Hepatic stellate cell (primary cell): ENCODE measurements at places on chromosomes 5 and 9.

- no peak for DNase-seq
Observed at GRCh38 chr9:31996331-31996730, 388.1 kb upstream of the ACO1 start.

DNA sequence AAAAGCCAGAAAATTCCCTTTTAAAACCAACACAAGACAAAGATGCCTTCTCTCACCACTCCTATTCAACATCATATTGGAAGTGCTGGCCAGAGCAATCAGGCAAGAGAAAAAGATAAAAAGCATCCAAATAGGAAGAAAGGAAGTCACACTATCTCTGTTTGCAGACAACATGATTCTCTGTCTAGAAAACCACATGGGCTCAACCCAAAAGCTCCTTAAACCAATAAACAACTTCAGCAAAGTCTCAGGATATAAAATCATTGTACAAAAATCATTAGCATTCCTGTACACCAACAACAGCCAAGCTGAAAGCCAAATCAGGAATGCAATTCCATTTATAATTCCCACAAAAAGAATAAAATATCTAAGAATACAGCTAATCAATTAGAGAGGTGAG is 112.0 kb downstream of the ADAMTSL1 start:
- DNase-seq, result no peak

DNA sequence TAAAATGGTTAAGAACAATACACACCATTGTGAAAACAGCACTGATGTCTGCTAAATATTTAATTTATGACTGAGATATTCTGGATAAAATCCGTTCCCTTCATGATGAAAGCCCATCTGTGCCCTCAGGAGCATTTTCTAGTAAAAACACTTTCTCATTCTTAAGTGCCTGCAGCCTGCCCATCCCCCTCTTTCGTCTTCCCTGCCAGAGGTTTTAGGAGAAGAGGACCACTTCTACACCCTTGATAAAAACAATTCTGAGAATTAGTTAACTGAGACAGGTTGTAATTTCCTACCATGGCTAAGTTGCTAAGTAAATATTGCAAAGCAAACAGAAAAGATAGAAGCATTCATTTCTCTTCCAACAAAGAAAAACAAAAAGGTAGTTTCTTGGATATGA is 272.6 kb downstream of the ATPSCKMT start:
- DNase-seq, result no peak

DNA sequence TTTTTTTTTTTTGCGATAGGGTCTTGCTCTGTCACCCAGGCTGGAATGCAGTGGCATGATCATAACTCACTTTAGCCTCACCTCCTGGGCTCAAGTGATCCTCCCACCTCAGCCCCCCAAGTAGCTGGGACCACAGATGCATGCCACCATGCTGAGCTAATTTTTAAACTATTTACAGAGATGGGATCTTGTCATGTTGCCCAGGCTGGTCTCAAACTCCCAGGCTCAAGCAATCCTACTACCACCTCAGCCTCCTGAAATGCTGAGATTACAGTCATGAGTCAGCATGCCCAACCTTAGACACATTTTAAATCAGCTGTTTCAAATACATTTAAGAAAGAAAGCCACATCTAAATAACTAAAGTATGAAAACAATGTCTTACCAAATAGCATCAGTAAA is 439.0 kb downstream of the EBF1 start:
- no peak for DNase-seq

DNA sequence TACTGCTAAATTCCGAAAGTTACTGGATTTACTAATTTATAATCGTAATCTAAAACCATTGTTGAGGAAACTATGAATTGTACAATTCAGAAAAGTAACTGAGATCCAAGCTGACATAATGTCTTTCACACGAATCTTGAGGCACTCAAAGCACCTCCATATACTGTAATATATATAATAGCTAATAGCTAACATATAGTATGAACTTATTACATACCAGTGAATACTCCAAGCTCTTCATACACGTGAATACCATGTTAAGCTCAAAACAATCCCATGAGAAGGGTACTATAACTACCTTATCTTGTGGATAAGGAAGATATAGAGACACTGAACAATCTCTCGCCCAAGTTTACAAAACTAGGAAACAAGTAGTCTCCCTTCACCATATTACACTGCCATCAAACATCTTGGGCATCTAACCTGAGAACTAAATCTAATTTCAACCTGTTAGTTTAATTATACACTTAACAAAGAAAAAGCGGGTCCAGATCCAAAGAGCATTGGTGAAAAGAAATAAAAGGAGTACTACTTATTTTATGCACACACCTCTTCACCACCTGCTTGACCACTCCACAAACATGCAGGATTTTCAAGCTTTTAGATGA is 1.0 kb downstream of the NUDCD2 start:
- no peak for DNase-seq

- no peak for DNase-seq
Observed at GRCh38 chr9:130298662-130299279, 33.2 kb downstream of the HMCN2 start.

DNA sequence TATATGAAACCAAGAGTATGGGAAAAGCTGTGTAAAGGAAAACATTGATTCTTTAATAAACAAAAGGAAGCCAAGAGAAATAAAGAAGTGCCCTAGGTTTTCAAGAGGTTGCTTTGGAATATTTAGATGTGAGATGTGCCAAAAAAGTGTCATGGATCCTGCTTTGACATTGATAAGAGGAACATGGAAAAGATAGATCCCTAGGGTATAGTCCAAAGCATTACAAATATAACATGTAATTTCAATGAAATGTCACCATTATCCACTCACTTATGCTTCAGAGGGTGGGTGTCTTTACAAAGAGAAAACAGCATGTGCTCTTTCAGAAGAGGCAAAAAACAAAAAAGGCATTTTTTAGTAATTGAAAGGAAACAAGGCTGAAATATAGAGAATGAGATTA is 1196.7 kb downstream of the EFNA5 start:
- no peak for DNase-seq

DNA sequence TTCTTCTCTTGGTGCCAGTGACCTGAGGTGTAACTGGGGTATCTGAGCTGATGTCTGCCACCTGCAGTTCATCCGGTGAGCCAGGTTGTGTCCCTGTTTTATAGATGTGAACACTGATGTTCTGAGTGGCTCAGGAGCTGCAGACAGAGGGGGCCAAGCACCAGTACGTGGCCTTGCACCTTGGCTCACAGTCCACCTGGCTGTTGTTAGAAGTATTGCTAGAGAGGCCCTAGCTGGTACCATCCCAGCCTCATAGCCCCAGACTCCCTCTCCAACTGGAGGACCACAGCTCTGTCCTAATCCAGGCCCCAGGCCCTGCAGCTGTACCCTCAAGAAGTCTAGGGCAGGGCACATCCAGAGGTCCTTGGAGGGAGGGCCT is 16.2 kb downstream of the PHF2 start:
- DNase-seq, result no peak

DNA sequence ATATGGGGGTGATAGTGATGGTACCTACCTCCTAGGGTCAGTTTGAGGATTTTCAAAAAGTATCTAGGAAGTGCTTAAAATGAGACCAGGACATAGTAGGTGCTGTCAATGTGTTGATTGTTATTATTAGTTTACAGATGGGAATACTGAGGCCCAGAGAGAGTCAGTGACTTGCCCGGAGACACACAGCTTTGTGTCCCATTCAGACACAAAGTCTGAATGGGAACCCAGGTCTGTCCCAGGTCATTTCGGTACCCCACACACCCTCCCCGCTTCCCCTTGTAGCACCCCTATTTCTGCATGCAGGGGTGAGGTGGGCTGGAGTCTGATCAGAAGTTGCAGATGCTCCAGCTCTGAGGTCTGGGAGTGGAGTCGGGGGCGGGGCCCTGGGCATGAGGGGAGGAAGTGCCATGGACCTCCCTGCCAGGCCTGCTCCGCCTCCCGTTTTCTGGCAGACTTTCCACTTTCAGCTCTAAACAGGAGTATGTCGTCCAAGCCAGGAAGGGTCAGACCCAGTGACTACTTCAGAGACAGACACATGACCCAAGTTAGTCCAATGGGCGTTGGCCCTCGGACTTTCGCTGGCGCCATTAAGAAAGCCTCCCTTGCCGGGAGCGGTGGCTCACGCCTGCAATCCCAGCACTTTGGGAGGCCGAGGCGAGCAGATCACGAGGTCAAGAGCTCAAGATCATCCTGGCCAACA is 3.2 kb upstream of the DBN1 start:
- peak; percentile 73 for DNase-seq

DNA sequence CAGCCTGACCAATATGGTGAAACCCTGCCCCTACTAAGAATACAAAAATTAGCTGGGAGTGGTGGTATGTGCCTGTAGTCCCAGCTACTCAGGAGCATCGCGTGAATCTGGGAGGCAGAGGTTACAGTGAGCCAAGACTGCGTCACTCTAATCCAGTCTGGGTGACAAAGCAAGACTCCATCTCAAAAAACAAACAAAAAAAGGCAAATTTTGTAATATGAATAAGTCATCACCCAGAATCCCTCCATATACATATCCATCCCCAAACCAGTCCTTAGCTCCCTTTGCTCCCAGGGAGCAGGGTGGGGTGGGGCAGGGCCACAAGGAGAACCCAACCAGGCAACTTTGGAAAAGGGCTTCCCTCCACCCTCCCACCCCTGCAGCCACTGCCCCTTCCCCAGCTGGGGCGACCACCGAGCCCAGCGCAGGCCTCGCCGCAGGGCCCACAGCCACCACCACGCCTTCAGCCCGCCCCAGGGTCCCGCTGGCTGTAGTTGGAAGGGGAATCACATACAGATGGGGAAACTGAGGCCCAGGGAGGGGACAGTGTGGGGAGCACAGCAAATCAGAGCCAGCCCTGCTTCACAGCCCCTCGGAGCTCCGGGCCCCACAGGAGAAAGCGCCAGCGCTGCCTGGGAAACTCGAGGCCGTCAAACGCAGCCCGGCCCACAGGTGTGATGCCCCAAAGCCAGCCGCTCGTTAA is 7.8 kb downstream of the NOTCH1 start:
- peak; percentile 77 for DNase-seq

DNA sequence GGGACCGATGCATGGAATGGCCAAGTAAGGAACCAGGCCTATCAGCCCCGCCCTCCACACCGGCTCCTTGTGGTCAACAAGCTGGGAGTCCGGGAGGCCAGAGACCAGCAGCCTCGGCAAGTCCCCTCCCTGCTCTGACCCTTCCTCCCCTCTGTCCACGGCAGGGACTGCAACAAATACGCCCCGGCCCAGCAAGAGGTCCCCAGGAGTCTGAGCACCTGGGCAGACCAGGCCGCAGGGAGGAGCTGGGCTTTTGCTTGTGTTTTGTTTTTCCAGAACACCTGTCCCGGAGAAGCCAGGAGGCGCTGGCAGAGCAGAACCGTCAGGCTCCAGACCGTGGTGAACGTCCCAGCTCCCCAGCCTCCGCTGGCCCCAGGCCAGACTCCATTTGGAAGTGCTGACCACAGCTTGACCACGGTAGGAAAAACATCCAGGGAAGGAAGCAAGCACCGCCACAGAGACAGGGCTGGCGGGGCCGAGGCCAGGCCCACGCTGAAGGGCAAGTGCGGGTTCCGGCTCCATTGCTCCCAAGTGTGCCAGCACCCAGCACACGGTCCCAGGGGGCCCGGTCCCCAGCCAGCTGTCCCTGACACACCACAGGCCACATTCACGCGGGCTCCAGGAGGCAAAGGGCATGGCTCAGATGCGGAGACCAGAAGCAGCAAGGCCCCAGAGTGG is 56.7 kb downstream of the VAV2 start:
- peak; percentile 92 for DNase-seq

GRCh38 chr9:18923671-18924430 is 109.2 kb downstream of the SAXO1 start:
- no peak for DNase-seq

- DNase-seq, result no peak
Observed at GRCh38 chr5:99000876-99001275, 72.1 kb upstream of the CHD1 start.

DNA sequence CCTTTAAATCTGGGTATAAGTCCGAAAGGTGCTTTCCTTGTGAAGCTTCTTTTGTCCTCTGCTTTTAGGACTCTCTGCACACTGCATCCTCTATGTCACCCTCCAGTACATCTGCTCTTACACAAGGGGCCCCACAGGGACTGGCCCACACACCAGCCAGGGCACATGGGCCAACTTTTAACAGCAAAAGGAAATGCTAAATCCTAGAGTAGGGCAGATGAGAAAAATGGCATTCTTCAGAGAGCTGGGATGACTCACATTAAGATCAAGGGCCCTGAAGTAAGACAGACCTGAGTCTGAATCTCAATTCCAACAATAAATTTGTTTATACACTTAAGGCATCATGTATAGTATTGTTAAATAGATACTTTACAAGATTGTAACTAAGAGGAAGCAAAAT is 40.3 kb upstream of the CDKN2B start:
- no peak for DNase-seq

GRCh38 chr5:107666051-107666655 is 4.6 kb downstream of the EFNA5 start:
- no peak for DNase-seq

GRCh38 chr5:149639737-149640136 is 58.4 kb downstream of the ARHGEF37 start:
- DNase-seq, result no peak

DNA sequence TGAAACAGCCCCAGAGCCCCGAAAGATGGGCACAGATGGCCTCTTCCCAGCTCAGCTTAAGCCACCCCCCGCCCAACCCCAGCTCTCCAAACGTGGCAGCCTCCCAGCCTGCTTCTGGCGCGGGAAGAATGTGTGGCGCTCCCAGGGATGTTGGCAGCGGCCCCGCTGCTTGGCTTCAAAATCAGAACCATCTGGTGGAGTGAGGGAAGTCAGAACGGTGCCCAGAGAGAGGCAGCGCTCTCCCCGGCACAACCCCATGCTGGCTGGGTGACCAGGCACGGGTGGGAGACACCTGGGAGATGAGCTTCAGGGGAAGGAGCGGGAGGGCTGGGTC is 72.7 kb upstream of the ORM1 start:
- no peak for DNase-seq

- no peak for DNase-seq
Observed at GRCh38 chr9:126617003-126617822, 3.5 kb downstream of the LMX1B start.

GRCh38 chr5:116787570-116787969 is 212.9 kb upstream of the SEMA6A start:
- DNase-seq, result no peak

DNA sequence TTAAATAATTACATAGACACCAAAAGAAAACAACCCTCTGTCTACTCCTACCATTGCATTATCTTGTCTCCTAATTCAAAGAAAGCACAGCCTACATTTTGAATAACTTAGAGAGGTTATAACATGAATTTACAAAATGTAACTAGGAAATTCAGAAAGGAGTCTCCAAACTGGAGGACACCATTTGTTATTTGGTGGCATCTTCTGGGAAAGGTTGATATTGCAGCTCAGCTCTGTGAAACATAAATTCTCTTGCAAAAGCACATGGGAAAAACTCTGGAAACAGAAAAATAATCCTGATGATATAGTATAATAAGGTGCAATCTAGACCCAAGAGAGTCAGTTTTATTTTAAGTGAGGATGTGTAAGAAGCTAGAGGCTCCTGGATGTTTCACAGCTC is 215.3 kb downstream of the MLLT3 start:
- no peak for DNase-seq

- DNase-seq, result no peak
Observed at GRCh38 chr5:74079971-74080556, 454.1 kb downstream of the ARHGEF28 start.

- no peak for DNase-seq
Observed at GRCh38 chr5:142821034-142821732, 51.0 kb downstream of the ARHGAP26 start.

GRCh38 chr9:25224309-25224708 is 453.9 kb downstream of the TUSC1 start:
- no peak for DNase-seq
